ENCODE measurements at places on chromosomes 5 and 9.

GRCh38 chr9:73079326-73079725, 72.3 kb upstream of the ANXA1 start:
- DNase-seq, result no peak

DNA sequence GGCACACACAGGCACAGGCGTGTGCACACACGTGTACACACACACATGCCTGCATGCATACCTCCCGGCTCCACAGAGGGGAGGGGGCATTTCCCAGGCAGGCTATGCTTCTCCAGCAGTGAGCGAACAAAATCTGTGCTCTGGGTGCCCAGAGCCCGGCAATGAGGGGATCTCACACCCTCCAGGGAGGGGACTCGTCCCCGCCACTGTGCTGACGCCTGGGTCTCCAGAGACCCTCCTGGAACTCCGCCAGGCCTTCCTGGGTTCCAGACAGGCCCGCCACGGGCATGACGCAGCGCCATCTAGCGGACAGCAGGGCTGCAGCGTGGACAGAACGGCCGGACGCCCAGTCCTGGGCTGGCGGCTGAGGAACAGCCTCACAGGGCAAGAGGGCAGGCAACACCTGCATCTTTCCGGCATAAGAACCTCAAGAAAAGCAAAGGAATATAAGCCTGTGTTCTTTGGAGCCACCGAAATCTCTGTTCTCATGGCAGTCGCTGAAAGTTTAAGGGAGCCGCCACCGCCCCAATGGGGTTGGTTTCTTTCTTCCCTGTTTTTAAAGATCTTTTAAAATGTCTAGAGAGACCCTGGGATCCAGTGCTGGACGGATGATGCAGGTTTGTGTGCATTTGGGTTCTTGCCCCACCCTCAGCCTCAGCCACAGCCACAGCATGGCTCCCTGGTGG, 135.6 kb upstream of the PPP1R26 start:
- DNase-seq, result no peak

GRCh38 chr9:69264526-69264925, 60.5 kb upstream of the ENTREP1 start:
- DNase-seq, result no peak

GRCh38 chr9:37449862-37450632, 15.2 kb downstream of the ZBTB5 start:
- DNase-seq, result no peak

DNA sequence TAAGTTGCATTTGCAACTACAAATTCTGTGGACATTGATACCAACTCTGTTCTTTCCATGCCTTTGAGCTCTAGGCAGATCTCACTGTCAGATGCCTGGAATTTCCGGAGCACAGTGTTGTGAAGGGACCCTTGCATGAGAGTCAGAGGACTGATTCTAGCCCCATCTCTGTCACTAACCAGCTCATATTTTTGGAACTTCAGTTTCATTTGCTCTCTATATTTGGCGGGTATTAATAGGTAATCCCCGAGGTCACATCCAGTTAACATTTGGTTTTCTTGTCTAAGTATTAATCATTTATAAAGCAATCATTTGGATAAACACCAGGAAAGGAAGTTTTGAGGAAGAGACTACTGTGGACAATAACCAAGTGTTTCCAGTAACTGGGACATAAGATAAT, 115.7 kb downstream of the MAN2A1 start:
- DNase-seq, result no peak

GRCh38 chr5:170186856-170187255, 45.9 kb upstream of the C5orf58 start:
- DNase-seq, result no peak

- no peak for DNase-seq
Measured at GRCh38 chr9:89597711-89598362, 7.0 kb upstream of the GADD45G start.

- DNase-seq, result no peak
Measured at GRCh38 chr5:180665682-180666404, 16.4 kb upstream of the FLT4 start.

DNA sequence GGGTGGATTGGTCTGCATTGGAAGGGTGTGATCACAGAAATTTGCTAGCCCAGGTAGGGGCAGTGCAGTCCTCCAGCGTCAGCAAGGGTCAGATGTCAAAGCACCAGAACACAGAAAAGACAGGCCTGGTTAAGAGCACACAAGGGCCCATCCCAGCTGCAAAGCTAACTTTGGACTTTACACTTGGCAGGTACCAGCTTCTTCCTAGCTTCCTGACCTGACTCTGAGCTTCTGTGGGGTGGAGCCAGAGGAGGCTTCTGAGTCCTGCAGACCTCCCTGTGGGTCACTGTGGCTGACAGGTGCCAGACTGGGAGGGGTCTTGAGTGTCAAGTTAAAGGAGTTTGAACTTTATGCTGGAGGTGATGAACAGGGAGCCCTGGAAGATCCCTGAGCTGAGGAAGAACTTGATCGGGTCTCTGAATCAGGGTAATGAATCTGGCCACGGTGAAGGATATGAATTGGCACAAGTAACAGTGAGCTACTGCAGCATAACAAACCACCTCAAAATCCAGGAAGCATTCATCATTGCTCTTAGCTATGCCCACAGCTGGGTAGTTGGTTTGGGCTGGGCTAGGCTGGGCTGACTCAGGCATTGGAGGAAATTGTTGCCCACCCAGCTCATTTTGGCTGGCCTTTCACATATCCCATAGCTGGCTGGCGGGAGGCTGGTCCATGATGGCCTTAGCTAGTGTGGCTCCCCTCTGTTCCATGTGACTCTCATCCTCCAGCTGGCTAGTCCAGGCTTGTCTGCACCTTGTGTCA, 63.4 kb downstream of the BARX1 start:
- DNase-seq, result no peak

DNA sequence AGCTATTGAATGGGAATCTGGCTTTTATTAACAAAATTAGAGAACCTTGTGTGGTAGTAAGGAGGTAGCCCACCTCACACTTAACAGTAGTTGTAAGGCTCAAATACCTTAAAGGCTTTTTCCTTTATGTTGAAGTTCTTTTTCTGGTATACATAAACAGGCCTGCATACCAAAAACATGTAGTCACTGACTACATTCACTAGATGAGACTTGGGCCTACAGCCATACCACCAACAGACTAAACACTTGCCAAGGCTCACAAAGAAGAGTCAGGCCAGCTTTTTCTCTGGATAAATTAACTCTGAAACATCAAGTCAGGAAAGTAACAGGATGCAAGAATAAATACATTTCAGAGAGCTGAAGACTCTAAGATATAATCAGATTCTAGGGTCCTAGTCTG, 78.6 kb upstream of the MPDZ start:
- DNase-seq, result no peak

- DNase-seq, result no peak
Measured at GRCh38 chr5:61915646-61916045, 390.4 kb upstream of the KIF2A start.

DNA sequence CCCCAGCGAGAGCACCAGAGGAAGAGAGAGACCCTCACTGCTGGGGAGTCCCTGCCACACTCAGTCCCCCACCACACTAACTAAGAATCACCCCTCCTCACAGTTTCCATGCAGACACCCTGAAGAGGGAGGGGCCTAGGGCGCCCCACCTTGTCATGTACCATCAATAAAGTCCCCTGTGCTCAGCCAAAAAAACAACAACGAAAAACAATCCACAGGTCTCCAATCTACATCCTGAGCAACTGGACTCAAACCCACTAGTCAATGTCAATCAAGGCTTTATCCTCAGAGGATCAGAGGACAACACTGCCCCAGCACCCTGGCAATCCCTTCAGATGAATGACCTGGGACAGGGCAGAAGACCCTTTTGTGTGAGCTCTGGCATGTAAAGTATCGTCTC, 210.1 kb upstream of the MSX2 start:
- DNase-seq, result no peak

GRCh38 chr9:112091810-112092209, 83.3 kb downstream of the SUSD1 start:
- DNase-seq, result no peak

DNA sequence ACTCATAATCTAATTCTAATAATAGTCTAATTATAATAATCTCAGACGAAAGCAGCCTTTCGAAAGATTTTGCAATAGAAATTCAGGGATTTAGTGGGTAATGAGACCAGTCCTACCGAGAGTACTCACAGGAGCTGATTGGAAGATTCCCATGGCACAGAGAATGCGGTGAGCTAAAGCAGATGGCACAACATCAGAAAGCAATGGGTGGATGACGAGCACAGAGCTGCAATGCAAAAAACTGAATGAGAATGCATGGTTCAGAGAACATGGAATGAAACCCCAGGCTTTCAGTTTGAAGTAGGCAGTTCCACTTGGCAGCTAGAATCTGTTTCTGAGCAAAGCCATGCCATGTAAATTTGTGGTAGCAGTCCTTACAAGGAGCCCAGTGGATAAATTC, 78.2 kb upstream of the SPINK5 start:
- no peak for DNase-seq

GRCh38 chr9:131851414-131851813, 111.5 kb upstream of the RAPGEF1 start:
- no peak for DNase-seq
